ENCODE measurements at places on chromosomes 11 and 22.
A peak's percentile ranks its signal among the peaks of the same experiment; 100 is the strongest.

DNA sequence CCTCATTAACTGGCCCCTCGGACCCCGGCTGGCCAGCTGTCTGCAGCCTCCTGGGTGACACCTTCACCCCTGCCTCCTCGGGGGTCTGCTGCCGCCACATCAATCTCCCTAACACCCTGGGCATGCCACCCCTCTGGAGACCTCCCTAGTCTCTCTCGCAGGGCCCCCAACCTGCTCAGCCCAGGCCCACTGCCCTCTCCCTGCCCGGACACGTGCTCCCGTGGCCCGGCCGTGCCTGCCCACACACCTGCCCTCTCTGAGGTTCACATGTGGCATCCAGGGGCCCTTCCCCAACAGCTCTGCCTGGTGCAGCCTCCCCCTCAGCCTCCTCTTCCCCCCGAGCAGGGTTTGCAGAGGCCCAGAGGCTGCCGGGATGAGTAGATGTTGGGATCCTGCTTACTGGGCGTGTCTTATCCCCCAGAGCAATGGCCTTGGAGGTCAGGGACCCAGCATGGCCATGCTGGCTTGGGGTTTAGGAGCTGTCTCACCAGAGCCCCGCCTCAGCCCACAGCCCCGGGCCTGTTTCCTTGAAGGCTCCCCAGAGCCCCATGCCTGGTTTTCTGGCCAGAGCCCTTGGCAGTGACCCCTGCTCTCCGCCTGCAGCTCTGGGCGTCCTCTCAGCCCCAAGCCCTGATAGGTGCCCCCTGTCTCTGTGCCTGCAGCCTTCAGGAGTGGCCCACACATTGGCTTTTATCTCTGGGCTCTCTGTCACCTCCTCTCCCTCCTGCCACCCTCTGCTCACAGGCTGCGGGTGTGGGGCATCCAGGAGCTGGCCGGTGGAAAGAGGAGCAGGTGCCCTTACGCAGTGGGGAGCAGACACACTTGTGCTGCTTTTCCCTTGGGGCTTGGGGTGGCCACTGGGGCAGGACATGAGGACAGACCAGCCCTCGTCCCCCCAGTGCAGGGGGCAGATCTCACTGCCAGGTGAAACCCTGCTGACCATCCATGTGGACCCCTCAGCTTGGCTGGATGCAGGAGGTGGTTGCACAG, 25.7 kb upstream of the SEPTIN5 start:
- DNase-seq: no peak

- no peak for DNase-seq
Observed at GRCh38 chr22:37014835-37015586, 4.2 kb downstream of the TST start.

DNA sequence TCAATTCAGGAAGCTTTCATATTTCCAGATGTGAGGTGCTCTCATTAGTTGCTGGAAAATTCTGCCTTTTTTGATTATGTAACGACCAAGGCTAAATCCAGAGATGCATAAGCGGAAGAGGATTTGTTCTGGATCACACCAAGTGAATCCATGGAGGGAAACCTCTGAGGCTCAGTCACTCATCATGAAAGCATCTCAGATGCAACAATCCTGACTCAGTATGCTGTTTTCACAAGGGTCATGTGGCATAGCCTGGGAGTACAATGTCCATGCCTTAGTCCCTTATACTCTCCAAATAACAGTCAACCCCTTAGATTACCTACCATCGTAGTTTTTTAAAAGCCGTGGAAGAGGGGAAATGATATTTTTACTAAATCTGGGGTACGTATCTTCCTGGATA, 445.6 kb downstream of the NTM start:
- DNase-seq: no peak

- DNase-seq: no peak
Observed at GRCh38 chr22:46183733-46184132, 33.4 kb downstream of the PPARA start.

DNA sequence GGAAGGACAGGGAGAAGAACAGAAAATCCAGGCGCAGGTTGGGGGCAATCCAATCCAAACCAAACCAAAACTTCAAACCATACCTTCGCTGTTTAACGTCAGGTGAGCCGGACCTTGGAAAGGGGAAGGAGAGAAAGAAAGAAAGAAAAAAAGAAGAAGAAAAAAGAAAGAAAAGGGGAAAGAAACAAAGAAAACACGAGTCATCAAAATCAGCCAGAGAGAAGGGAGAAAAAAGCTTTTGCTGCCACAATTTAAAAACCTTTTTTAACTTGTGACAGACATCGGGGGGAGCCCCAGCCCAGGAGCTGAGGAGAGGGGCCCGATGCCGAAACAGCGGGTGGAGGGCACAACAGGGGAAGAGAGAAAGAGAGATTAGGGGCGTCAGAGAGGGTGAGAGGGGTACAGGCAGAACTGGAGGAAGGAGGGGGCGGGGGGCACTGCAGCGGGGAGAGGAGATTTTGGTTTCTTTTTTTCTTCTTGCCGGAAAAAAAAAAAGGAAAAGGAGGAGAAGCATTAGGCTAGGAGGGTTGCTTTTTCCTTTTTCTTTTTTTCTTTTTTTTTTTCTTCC, 30.1 kb downstream of the NRXN2 start:
- no peak for DNase-seq

GRCh38 chr11:119907122-119907851, 178.3 kb upstream of the NECTIN1 start:
- no peak for DNase-seq

DNA sequence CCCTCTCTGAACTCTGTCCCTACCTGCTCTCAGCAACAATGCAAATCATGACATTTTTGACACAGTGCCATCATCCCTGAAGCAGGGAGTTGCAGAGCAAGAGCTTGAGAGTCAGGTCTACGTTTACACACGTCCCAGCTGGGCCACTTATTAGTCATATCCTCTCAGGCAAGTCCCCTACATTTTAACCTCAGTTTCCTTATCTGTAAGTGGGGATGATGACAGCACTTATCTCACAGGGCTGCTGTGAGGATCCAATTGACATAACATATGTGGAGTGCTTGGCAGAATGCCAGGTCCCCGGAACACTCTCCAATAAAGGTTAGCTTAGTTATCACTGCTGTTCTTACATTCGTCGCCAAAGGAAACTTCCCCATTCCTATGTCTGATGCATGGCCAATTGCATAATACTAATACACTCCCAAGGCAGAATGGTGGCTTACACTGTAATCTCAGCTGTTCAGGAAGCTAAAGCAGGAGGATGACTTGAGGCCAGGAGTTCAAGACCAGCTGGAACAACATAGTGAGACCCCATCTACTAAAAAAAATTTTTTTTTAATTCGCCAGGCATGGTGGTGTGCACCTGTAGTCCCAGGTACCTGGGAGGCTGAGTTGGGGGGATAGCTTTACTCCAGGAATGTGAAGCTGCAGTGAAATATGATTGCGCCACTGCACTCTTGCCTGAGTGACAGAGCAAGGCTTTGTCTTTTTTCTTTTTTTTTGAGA, 16.6 kb downstream of the ASCC2 start:
- DNase-seq: peak; percentile 80

GRCh38 chr11:62782753-62783152, 4.4 kb upstream of the TMEM179B start:
- no peak for DNase-seq

GRCh38 chr22:25741692-25742626, at the start of gene MYO18B:
Gene MYO18B (plus strand): TSS chr22:25742188. CDS start chr22:25761093, 18,905 bp downstream.
- DNase-seq: peak; percentile 81

DNA sequence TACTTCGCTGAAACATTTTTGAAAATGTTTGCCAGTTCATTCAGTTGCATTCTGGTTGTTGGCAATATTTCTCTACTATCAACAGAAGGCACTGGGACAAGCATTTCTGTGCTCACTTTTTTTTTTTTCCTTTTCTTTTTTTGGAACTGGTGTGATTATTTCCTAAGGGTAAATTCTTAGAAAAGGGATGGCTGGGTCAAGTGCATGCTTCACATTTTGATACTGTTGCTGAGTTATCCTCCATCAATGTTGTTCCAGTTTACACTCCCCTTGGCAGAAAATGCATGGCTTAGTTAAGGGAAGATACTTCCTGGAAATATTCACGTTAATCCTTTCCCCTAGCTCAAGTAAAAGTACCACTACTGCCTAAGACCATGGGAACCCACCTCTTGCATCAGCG, 81.8 kb downstream of the OSBP2 start:
- no peak for DNase-seq

DNA sequence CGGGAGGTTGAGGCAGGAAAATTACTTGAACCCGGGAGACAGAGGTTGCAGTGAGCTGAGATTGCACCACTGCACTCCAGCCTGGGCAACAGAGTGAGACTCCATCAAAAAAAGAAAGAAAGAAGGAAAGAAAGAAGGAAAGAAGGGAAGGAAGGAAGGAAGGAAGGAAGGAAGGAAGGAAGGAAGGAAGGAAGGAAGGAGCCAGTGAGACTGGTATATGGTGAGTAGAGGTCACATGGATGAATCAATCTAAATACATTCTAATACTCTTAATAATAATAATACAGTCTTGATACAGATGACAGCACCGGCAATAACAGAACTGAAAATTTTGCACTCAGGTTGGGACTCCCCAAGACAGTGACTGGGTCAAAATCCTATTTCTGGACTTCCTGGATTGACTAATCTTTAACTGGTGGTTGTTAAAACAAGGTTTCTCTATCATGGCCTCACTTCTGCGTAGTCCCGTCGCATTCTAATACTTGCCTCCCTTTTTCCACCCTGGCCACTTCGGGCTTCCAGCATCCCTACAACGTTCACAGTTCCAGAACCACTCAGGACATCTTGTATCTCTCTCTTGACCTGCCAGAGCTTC, 53.5 kb upstream of the EIF3M start:
- no peak for DNase-seq

DNA sequence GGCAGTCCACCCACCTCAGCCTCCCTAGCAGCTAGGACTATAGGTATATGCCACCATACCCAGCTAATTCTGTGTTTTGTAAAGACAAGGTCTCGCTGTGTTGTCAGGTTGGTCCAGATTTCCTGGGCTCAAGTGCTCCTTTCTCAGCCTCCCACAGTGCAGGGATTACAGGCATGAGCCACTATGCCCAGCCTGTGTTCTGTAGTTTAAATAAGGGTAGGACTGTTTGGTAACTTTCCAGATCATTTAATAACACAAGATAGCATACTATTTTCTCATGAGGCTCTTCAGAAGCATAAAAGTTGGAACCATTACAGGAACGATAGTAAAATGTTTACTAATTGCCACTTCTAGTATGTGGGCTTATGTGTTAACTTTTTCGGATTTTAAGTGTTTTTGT, 38.0 kb upstream of the GRIK4 start:
- no peak for DNase-seq

GRCh38 chr22:28759861-28760560, 12.5 kb upstream of the CCDC117 start:
- no peak for DNase-seq

- DNase-seq: no peak
Observed at GRCh38 chr11:72333661-72334060, 89.7 kb upstream of the PHOX2A start.
